ENCODE measurements at places on chromosomes 12 and 14.

- DNase-seq, result no peak
Observed at GRCh38 chr14:87656315-87656714, 336.7 kb downstream of the GALC start.

DNA sequence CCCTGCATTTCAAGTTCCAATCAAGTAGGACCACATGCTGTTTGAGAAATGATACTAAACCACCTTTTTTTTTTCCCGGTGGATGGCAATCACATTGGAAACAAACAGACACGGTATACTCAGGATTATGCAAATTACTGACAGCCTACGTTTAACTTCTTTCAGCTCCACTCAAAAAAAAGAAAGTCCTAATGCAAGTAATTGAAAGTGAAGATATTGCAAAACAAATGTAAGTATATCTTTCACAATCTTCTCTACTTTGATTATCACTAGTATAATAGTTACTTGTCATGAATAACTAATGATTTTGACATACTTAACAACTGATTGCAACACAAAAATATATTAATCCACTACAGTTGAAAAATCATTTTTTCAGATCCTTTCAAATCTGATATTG is 2.6 kb upstream of the OSBPL8 start:
- no peak for DNase-seq

GRCh38 chr12:111764120-111764821 is 2.5 kb upstream of the ALDH2 start:
- DNase-seq, result no peak

DNA sequence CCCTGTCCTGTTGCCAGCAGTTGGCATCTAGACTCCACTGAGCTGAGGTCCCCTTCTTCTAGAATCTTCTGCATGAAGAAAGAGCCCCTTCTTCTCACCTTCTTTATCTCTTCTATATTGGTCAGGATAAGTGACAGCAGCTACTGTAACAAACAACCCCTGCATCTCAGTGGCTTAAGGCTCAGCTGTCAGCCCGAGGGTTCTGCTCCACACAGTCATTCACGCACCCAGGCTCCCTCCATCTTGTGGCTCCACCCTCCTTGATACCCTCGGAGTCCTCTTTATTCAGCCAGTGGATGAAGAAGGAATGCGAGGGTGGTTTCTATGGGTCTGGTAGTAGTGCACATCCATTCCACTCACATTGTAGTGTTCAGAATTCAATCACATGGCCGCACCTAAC is 10.5 kb upstream of the RFLNA start:
- no peak for DNase-seq

DNA sequence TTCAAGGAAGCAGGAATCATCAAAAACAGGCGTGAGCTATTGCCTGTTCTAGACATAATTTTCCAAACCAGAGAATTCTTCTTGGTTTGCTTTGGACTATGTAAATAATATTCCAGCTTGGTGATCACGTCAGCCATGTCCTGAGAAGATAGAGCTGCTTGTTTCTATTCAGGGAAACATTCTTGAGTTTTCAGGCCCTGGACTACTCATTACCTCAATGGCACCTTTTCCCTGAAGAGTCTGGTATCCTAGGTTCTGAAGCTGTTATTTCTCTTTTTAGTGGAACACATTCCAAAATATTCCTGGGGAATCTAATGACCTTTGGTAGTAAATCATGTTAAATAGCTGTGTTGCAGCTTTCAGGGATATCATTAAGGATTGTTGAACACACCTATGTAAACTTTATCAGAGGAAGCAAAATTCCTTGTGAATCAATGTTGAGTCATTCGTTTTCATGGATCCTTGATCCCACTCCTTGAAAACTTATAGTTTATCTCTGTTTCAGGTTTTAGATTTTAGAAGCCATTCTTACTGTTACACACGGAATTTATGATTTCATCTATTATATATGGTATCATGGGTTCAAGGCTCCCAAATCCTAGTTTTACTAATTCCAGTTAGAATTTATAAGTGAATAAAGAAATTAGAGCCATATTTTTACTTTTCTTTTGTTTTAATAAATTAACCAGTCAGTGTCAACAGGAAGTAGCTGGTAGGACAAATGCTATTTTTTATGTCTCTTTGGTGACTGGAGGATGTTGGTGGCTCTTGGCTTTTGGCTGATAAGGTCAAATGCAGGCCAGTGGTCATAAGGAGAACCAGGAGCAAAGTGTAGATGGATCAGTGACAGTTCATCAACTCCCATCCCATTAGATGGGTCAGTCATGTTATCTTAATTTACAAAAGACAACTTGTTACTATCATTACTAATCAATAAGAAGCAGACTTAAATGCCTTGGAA is 380.1 kb downstream of the ZFP36L1 start:
- DNase-seq, result no peak

DNA sequence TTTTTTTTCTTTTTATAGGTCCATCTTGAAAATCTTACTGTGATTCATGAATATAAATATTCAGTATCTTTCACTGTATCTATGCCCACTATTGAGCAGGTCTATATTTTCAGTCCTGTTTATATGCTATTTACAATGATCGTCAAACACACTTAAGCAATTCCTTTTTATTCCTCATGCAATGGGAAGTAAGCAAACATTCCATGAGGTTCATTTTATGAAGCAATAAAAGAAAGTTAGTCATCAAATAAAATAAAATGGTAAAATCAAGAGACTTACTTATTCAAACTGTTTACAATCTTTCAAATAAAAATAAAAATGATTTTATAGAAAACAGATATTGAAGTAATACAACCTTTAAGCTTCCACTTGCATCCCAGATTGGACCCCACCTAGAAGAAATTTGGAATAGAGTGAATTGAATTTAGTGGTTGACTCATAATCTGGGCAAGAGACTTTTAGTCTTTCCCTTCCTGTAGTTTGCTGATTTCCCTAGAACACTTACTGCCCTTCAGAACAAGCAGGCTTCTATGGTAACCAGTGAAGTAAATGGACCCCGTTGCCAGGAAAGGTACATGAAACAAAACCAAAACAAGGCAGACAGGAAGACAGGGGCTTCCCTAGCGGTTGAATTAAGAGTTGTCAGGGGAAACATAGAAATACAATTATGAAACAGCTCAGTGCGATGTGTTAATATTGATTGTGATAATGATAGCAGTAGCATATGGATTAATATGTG is 241.0 kb upstream of the ATP2B1 start:
- no peak for DNase-seq

- no peak for DNase-seq
Observed at GRCh38 chr14:54114941-54115340, 158.3 kb upstream of the BMP4 start.

Measured in activated CD4-positive, CD25-positive, alpha-beta regulatory T cell treated with anti-CD3 and anti-CD28 coated beads, Interleukin-2, amount 50 U/mL, for 72 hours (primary cell).